ENCODE measurements at places on chromosomes 4 and X. TPM values are rescaled to one million over a fixed set of nuclear protein-coding genes. Genes with fewer than 3 reads are reported as not detected.

DNA sequence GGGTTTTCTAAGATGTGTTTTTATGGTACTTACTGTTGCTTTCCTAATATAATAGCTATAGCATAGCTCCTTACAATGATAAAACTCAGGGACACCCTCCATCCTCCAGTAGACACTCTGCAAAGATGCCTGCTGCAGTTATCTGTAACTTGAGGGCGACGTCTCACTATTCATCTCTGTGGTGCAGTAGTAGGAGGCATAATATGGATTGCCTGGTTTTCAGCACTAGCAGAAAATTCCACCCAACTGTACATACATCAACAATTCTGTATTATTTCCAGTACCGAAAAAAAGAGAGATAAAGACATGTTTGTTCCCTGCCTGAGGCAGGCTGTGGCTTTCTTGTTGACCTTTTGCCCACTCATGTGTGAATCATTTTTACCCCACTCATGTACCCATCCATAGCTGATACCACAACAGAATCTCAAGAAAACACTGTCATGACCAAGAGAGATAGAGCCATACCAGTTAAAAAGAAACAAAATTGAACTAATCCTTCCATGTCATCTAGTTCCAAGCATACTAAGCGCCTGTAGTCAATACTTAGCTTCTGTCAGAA is 220.1 kb downstream of the RAB28 start:
- DNase-seq = no peak

The REPS2 gene
- total RNA-seq = 6.1 TPM

DNA sequence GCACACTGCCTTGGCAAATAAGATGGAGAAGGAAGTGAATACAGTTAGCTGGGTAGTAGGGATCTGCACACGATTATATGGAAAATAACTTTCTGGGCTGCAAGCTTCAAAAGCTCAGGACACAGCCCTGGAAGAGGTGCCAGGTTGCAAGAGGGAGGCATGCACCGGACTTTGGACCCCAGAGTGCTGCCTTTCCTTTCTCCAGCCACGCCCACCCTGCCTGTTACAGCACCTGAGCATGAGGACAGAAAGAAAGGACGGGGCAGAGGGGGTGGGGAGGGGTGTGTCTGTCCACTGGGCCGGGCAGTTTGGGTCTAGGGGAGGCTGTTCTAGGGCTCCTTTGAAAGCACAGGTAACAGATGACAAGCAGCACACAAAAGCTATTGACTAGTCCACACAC is 152.8 kb downstream of the ENPP6 start:
- no peak for DNase-seq

The SMIM10 gene
- total RNA-seq = 1.9 TPM

DNA sequence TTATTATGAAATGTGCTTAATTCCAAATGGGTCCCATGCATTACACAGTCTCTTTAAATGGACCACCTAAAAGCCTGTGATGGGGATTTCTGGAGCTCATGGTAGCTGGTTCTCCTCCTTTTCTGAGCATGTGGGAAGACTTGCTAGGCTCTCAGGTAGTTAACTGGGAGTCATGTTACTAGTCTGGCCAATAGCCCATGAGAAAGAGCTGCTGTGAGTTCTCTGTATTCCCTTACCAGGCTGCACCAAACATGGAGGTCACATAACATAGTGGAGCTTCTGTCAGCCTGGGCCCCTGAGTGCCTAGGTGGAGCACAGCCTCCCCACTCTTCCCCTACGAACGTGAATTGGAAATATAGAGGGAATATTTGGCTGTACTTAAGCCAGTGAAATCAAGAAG is 198.4 kb downstream of the MAML3 start:
- DNase-seq = no peak

All from dermis microvascular lymphatic vessel endothelial cell (primary cell).